ENCODE measurements at places on chromosomes 16 and 17.

DNA sequence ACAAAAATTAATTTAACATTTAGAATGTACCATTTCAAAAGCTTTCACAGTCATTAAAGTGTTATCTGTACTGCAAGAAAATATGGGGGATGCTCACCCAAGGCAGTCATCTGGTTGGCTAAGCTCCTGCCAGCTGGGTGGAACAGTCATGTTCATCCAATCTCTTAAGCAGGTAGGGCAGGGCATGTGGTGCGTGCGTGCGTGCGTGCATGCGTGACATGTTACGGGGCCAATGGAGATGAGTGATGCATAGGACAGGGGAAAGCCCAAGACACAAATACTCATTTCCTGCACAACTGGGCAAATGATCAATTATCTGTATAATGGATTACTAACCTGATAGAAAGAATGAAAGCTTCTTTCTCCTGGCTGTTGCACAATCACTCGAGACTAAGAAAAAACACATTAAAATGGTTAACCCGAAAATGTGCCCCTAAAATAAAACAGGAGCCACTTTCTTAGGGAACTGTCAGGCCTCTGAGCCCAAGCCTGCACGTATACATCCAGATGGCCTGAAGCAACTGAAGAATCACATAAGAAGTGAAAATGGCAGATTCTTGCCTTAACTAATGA lies 104.4 kb downstream of the MYO1D start:
- DNase-seq, result no peak

DNA sequence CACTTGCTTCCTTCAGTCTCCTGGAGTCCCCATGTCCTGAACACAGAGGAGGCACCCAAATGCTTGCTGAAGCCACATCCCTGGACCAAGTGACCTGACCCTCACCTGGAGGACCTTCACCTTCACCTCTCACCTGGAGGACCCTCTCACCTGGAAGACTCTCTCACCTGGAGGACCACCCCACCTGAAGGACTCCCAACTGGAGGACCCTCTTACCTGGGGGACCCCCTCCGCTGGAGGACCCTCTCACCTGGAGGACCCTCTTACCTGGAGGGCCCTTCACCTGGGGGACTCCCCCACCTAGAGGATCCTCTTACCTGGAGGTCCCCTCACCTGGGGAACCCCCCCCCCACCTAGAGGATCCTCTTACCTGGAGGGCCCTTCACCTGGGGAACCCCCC lies 573 bp upstream of the CDK10 start:
- DNase-seq, result no peak

- DNase-seq, result no peak
Observed at GRCh38 chr16:24645739-24646645, 83.5 kb upstream of the TNRC6A start.

GRCh38 chr16:48295488-48296281 lies 48.3 kb upstream of the ABCC11 start:
- no peak for DNase-seq
